ELF-1 (cell line): ENCODE measurements at places on chromosomes 12 and 14.

DNA sequence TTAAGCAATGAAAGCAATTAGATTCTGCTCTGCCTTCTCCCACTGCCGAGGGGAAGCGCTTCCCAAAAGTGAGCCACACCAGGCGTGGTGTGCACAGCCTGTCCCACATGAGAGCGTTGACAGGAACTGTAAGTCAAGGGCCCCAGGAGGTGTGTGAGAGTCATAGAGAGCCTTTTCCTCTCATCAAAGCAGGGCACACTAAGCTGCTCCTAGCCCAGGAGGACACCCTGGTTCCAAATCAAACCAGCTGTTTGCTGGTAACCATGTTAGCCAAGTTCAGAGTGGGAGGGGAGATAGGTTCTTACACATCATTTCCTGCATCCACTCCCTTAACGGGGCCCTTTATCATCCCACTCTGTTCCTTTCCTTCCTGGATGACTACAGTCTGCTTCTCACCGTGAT, 98.3 kb downstream of the SPTSSA start:
- DNase-seq: no peak

DNA sequence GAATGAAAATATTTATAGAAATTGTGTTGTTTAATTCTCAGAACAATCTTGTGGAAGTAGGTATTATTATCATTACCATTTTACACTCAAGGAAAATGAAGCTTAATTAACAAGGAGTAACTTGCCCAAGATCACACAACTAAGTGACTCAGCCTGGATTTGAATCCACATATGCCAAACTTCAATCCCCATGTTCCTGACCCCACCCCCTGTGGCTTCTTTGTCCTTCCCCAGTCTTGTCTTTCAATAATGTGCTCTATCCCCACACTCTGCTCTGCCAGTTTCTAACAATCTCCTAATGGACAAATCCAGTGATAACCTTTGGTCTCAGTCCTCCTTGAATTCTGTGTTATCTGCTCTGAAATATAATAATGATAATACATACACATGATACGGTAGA, 355.2 kb downstream of the BMP4 start:
- no peak for DNase-seq

DNA sequence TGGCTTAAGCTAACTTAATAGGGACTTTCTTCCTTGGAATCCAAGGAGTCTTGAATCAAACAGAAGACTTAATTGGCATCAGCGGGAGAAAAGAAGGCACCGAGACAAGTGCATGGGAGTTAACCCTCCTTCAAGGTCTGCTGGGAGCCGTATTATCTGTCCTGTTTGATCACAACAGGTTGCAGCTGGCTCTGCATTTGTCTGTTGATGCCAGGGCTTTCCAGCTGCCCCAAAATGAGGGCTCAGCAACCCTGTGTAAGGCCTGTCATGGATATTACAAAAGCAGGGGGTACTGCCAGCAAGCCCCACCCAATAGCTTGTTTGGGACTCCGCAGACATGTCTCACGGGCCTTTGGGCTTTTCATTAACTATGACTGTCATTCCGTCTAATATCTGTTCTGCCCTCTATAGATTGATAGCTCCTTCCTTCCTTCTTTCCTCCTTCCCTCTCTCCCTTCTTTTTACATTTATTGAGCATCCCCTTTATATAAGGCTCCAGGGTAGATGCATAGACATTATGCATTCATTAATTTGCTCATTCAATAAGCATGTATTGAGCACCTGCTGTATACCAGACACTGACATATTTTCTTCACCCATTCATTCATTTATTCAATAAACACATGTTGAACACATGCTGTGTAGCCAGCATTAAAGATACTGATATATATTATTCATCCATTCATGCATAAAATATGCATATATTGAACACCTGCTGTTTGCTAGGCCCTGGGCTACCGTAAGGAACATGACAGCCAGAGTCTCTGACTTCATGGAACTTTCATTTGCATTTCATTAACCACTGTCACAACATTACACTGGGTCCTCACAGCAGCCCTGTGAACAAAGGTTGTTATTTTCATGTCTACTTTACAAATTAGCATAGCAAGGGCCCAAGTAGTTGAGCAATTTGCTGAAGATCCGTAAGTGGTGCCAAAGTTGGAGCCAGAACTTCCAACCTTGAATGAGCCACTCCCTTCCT, 56.2 kb downstream of the SVOP start:
- no peak for DNase-seq

DNA sequence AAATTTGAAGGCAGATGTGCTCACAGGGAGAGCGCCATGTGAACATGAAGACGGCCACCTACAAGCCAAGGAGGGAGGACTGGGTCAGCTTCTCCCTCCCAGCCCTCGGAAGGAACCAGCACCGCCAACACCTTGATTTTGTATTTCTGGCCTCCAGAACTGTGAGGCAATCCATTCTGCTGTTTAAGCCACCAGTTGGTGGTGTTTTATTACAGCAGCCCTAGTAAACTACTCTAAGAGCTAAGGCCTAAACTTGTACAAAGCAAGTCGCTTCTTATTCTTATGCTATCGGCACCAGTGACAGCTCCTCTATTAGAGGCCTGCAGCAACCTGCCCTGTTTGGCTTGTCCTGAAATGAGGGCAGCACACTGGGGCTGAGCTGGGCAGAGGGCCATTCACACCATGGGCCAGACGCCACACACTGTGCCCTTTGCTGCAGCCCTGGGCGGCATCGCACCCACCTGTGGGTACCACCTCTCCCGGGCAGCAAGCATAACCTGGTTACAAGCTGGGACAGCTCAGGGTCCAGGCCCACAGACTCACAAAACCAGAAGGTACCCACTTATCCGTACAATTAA, 62.7 kb downstream of the NOS1 start:
- DNase-seq: no peak

GRCh38 chr14:87705439-87705896, 287.5 kb downstream of the GALC start:
- no peak for DNase-seq

- no peak for DNase-seq
These were observed 493.6 kb downstream of the PCNX1 start for GRCh38 chr14:71400871-71401321.
